ENCODE measurements at places on chromosomes 16 and 17.

GRCh38 chr16:12089492-12090150, 113.1 kb downstream of the SNX29 start:
- H3K27me3 ChIP-seq, result no peaks in the 10 kb centered on the region
- H3K4me1 ChIP-seq, result peaks cover 3% of the 10 kb centered on the region
- peak overlapping the region; percentile 21 for H3K4me3 ChIP-seq
- H3K27ac ChIP-seq, result no peak overlapping the region
- DNase-seq, result peak; percentile 76

- peaks cover 62% of the 10 kb centered on the region for H3K36me3 ChIP-seq
- no peak overlapping the region for H3K4me3 ChIP-seq
- no peaks in the 10 kb centered on the region for H3K4me1 ChIP-seq
- no peak for DNase-seq
Observed at GRCh38 chr17:58344791-58345157, 7.2 kb downstream of the SUPT4H1 start.

- no peaks in the 10 kb centered on the region for H3K27me3 ChIP-seq
- H3K36me3 ChIP-seq, result peaks cover 17% of the 10 kb centered on the region
- peak overlapping the region; percentile 77 for H3K27ac ChIP-seq
- peak overlapping the region; percentile 97 for H3K4me3 ChIP-seq
Observed at GRCh38 chr16:30787613-30788378, 791 bp upstream of the ZNF629 start.

DNA sequence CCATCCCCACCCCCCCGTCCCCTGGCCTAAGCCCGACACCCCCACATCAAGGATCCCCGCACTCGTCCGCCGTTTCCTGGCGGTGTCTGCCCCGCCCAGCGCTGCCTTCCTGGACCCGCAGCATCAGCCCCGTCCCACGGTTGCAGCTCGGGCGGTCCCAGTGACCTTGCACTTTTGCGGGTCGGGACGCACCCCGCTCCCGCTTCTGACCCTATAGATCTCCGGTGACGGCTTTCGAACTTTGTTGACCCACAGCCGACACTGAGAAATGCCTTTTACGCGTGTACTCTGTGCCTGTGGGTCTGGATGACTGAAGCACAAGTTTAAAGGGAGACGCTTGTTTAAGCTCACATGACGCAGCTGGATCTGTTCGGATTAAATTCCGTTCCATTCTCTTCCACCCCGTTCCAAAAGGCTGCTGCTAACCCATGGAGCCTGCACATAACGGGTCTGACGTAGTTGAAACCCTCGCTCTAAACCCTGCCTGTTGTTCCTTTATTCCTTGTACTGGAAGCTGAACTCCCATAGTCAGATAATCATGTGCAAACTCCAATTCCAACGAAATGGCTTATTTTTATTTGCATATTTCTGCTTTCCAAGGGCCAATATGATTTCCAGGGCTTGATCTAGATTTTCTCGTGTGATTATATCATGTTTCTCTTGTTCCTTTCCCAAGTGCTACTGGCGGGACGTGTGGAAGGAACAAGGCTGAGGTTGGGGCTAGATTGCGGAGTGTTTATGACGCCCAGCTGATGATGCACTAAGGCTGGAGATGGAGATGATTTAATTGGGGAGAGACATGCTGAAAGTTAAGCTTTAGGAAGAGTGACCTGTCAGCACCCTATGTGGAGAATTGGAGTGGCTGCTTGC, 834 bp downstream of the FLYWCH1 start:
- peaks cover 5% of the 10 kb centered on the region for H3K4me1 ChIP-seq
- H3K4me3 ChIP-seq, result peak overlapping the region; percentile 47
- H3K27me3 ChIP-seq, result peaks cover 3% of the 10 kb centered on the region
- DNase-seq, result peak; percentile 50

- H3K36me3 ChIP-seq, result no peaks in the 10 kb centered on the region
- no peak overlapping the region for H3K4me3 ChIP-seq
- H3K27ac ChIP-seq, result no peak overlapping the region
- no peak for DNase-seq
Observed at GRCh38 chr16:77684181-77684526, 38.2 kb upstream of the NUDT7 start.

- H3K27me3 ChIP-seq, result no peaks in the 10 kb centered on the region
- H3K27ac ChIP-seq, result peak overlapping the region; percentile 52
- peaks cover 14% of the 10 kb centered on the region for H3K4me1 ChIP-seq
- peak; percentile 55 for DNase-seq
- H3K36me3 ChIP-seq, result peaks cover 88% of the 10 kb centered on the region
- H3K4me3 ChIP-seq, result no peak overlapping the region
Observed at GRCh38 chr16:75238132-75238852, 13.1 kb downstream of the BCAR1 start.

DNA sequence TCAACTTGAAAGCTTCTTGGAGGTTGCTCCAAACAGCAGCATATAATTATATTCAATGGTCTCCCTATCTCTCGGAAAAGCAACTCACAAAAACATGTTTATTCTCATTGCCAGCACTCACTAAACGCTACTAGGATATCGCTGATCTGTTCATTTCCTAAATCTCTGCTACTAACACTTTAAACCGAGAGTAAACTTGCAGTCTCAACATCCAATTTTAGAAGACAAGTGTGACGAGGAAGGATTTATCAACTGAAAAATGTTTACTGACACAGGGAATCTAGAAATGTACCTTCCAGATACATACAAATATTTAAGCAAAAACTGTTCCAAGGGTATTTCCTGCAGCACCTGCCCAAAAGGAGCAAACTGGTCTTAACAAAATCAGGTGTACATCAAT, 56.5 kb downstream of the YWHAE start:
- no peaks in the 10 kb centered on the region for H3K27me3 ChIP-seq
- peaks cover 6% of the 10 kb centered on the region for H3K4me1 ChIP-seq
- peaks cover 30% of the 10 kb centered on the region for H3K36me3 ChIP-seq
- no peak overlapping the region for H3K4me3 ChIP-seq

GRCh38 chr16:72013389-72013788, 4.8 kb downstream of the DHODH start:
- no peak for DNase-seq
- H3K36me3 ChIP-seq, result peaks cover 33% of the 10 kb centered on the region
- no peak overlapping the region for H3K27ac ChIP-seq
- no peak overlapping the region for H3K4me3 ChIP-seq

GRCh38 chr17:66570447-66571195, 264.3 kb upstream of the CACNG5 start:
- no peaks in the 10 kb centered on the region for H3K36me3 ChIP-seq
- no peaks in the 10 kb centered on the region for H3K4me1 ChIP-seq
- no peak overlapping the region for H3K27ac ChIP-seq
- H3K4me3 ChIP-seq, result no peak overlapping the region

GRCh38 chr16:3266873-3267537, 10.6 kb upstream of the MEFV start:
- H3K4me1 ChIP-seq, result peaks cover 6% of the 10 kb centered on the region
- DNase-seq, result peak; percentile 21
- H3K27me3 ChIP-seq, result no peaks in the 10 kb centered on the region

DNA sequence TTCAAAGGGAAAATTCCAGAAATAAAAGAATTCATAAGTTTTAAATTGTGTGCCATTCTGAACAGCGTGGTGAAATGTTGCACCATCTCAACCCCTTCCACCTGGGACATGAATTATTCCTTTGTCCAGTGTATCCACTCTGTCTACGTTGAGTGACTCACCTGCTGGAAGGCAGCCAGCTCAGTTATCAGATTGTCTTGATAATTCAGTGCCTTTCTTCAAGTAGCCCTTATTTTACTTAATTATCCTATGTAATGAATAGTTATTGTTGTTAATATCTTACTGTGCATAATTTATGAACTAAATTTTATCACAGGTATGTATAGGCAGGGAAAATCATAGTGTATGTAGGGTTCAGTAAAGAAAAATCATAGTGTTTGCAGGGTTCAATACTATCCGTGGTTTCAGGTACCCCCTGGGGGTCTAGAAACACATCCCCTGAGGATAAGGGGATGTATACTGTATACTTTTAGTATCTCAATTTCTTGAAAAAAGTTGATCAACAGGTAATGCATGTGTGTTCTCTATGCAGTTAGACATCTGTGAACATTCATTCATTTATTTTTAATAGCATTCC, 7.7 kb upstream of the PCTP start:
- H3K4me3 ChIP-seq, result no peak overlapping the region
- H3K27me3 ChIP-seq, result no peaks in the 10 kb centered on the region
- H3K27ac ChIP-seq, result no peak overlapping the region
- DNase-seq, result no peak

- no peak for DNase-seq
- no peaks in the 10 kb centered on the region for H3K27me3 ChIP-seq
- H3K4me1 ChIP-seq, result no peaks in the 10 kb centered on the region
- H3K36me3 ChIP-seq, result peaks cover 16% of the 10 kb centered on the region
- no peak overlapping the region for H3K27ac ChIP-seq
Observed at GRCh38 chr16:47646914-47647313, 185.8 kb downstream of the PHKB start.

- H3K36me3 ChIP-seq, result peaks cover 68% of the 10 kb centered on the region
- H3K27me3 ChIP-seq, result no peaks in the 10 kb centered on the region
- H3K4me1 ChIP-seq, result peaks cover 3% of the 10 kb centered on the region
- H3K27ac ChIP-seq, result peak overlapping the region; percentile 50
Observed at GRCh38 chr17:16040710-16041251, 41.2 kb downstream of the TTC19 start.

GRCh38 chr17:6752068-6752909, 3.6 kb upstream of the XAF1 start:
- H3K27ac ChIP-seq, result peak overlapping the region; percentile 32
- H3K4me1 ChIP-seq, result peaks cover 12% of the 10 kb centered on the region

DNA sequence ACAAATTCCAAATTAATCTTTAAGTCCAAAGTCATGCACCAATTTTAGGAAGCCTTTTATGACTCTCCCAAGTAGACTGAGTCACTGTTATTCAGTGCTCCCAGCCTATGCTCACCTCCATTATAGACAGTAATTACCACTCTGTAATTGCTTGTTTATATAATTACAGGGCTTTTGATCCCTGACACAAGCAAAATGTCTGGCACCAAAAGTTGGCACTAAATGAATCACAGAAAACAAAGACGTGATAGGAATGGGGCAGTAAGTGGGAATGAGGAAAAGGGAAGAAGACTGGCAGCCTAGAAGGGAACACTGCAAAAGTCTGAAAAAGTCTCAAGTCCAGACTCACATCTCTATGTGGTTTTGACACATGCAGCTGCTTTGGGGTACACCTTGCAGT, 94.1 kb downstream of the SLC39A11 start:
- DNase-seq, result no peak
- H3K4me3 ChIP-seq, result no peak overlapping the region
- no peaks in the 10 kb centered on the region for H3K27me3 ChIP-seq
- H3K4me1 ChIP-seq, result no peaks in the 10 kb centered on the region
- H3K36me3 ChIP-seq, result no peaks in the 10 kb centered on the region

DNA sequence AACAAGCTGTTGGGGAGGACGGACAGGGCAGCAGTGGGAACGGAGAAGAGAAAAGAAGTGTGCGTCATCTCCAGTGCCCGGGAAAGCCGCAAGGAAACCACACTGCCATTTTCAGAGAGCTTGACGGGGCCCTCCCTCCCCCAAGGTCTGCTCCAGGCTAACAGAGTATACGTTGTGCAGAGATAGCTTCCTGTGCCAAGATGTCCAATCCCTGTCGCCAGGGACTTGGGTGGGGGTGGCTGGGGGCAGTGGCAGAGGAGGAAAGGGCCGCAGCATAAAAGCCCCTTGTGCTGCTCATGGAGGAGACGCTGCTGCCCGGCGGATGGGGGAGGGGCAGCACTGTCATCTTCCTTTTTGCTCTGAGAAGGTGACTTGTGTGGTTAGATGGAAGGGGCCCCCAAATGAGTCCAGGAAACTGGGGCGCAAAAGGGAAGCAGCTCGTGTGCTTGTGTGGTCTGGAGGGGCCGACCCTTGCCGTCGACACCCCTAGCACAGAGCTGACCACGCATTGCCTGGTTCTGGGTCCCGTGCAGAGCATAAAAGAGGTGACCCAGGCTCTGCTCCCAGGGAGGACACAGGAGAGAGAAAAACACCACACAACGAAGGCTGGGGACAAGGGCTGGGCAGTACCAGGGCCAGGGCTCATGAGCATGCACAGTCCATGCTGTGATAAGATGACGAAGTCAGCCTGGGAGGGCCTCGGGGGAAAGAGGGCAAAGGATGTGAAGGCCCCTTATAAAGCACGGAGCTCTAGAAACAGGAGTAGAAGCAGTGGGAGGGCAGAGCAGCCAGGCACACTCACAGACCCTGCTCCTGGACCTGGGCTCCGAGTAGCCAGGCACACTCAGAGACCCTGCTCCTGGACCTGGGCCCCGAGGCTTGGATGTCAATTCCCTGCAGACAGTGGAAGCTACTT, 372.7 kb downstream of the SLC39A11 start:
- H3K4me3 ChIP-seq, result no peak overlapping the region
- no peaks in the 10 kb centered on the region for H3K27me3 ChIP-seq
- H3K27ac ChIP-seq, result no peak overlapping the region
- DNase-seq, result no peak
- H3K36me3 ChIP-seq, result no peaks in the 10 kb centered on the region

DNA sequence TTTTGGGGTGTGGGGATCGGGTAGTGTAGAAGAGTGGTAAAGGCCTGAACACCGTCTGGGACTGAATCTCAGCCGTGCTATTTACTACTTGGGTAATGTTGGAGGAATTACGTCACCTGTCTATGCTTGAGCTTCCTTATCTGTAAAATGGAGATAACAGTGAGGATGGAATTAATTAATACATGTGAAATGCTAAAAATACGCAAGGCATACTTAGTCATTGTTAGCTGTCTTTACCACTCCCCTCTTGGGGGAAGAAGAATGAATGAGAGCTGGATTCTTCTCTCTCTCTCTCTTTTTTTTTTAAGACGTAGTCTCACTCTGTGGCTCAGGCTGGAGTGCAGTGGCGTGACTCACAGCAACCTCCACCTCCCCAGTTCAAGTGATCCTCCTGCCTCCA, 41.1 kb upstream of the TANGO6 start:
- no peak overlapping the region for H3K4me3 ChIP-seq
- peaks cover 21% of the 10 kb centered on the region for H3K36me3 ChIP-seq
- no peak for DNase-seq
- H3K4me1 ChIP-seq, result peaks cover 11% of the 10 kb centered on the region

- no peaks in the 10 kb centered on the region for H3K4me1 ChIP-seq
- DNase-seq, result no peak
- no peaks in the 10 kb centered on the region for H3K27me3 ChIP-seq
- H3K27ac ChIP-seq, result no peak overlapping the region
- H3K36me3 ChIP-seq, result peaks cover 13% of the 10 kb centered on the region
Observed at GRCh38 chr17:33016920-33017319, 25.3 kb downstream of the SPACA3 start.

DNA sequence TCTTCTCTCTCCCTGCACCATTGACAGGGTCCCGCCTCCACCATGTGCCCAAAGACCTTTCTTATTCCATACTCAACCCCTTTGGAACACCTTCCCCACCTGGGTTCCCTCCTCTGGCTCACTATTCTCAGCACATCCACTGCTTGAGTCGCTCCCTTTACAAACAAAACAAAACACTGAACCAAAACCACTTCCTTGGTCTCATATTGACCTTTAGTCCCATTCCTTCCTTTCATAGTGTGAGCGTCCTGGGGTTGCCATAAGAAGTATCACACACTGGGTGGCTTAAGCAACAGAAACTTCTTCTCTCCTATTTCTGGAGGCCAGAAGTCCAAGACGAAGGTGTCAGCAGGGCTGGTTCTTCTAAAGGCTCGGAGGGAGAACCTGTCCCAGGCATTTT, 6.1 kb upstream of the TNRC6C start:
- no peak overlapping the region for H3K27ac ChIP-seq
- peaks cover 79% of the 10 kb centered on the region for H3K27me3 ChIP-seq
- no peaks in the 10 kb centered on the region for H3K36me3 ChIP-seq
- no peak for DNase-seq

All from large intestine (tissue), 12 donors.